Stimulated activated CD4-positive, alpha-beta T cell treated with anti-CD3 and anti-CD28 coated beads, Interleukin-4, amount 100 ng/mL, for 24 hours (primary cell): ENCODE measurements at places on chromosomes 7 and 10.

GRCh38 chr7:417973-418601 is 101.6 kb downstream of the PDGFA start:
- DNase-seq, result no peak

DNA sequence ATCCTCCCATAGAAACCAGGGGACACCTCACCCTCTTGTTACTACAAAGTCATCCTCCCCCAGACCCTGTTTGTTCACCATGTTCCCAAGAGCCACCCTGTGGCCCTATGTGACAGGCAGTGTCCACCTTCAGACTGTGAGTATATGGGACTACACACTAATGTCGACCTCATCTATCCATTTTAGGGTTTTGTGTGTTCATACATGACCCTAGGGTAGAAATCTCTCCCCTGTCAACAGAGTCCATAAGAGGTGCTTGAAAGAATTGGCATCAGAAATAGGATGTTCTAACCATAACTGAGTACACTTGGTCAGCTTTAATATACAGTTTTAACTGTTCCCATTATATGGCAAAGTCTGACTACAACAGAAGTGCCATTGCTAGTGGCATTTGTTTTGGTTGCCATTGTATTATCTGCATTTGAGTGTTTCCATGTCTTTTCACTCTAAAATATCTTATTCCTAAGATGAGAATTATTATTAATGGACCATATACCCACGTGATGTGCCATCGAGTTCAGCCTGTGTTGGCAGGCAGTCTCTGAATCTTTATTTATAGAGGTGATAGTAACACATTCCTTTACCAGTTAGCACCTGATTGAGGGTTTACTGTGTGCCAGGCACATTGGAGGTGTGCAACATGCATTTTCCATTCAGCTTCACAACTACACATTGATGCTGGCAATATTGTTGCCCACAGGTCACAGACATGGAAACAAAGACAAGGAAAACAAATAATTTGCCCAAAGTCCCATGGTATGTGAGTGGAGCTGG is 590.6 kb upstream of the IGFBP3 start:
- DNase-seq, result no peak

DNA sequence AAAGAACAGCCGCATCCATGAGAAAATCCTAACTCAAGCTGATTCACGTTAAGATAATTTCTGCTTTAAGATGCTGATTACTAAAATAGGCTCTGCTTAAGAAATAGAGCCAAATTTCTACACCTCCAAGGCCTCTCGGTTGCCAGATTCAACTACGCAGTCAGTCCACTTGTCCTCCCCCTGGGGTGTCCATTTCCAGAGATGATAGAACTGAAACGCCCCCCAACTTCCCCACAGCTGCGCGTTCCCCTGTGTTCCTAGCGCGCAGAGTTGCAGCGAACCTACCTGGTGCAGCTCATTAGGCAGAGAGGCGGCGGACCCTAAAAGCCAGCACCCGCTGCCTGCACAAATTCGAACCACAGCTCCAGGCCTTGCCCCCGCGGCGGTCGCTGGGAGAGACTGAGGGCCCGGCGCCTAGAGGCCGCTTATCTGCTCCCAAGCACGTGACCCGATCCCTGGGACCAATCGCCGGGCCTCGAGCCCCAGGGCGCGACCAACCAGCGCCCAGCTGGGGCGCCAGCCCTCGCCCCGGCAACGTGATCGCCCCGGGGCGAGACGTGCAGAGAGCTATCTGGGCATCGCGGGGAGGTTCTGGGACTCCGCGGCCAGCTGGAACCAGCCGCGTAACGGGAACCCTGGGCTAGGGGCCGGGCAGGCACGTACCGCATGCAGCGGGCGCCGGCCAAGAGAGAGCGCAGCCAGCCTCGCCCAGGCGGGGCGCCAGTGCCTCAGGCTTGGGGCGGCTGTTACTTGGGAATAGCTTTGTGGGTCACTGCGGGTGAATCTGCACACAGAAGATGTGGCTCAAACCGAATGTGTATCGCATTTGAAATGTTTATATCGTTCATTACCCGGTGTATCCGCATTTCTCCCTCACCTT is at the start of gene PPP1R3C:
TSS of gene PPP1R3C (minus strand) at position 401 of the 880 bp plus-strand sequence. CDS start at position 299, 102 bp downstream.
- peak; percentile 42 for DNase-seq

- no peak for DNase-seq
Measured at GRCh38 chr7:38558761-38559345, 72.3 kb downstream of the AMPH start.

DNA sequence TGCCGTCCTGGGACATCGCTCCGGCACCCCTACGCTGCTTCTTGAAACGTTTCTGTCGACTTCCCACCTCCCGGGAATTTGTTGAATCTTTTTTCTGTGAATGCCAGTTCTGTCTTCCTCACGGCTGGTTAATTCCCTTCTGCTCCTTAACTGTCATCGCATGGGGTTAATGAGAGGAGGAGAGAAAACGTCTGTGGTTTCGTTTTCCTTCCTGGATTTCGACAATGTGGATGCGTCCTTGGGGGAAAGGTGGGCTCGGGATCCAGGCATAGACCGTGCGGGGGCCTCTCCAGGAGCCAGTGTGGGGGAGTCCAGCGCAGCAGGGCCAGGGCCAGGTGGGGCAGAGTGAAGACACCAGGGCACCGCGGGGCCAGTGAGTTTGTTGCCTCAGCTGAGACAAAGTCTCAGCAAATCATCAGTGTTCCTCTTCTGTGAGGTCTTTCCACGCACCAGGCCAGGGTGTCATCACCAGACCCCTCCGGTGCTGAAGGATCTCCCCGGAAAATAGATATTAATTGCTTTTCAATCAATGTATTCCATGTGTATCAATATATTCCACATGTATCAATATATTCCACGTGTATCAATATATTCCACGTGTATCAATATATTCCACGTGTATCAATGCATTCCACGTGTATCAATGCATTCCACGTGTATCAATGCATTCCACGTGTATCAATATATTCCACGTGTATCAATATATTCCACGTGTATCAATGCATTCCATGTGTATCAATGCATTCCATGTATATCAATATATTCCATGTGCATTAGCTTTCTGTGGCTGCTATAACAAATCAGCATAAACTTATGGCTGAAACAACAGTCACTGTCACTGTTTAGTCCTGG is 33.7 kb upstream of the CFAP46 start:
- no peak for DNase-seq

DNA sequence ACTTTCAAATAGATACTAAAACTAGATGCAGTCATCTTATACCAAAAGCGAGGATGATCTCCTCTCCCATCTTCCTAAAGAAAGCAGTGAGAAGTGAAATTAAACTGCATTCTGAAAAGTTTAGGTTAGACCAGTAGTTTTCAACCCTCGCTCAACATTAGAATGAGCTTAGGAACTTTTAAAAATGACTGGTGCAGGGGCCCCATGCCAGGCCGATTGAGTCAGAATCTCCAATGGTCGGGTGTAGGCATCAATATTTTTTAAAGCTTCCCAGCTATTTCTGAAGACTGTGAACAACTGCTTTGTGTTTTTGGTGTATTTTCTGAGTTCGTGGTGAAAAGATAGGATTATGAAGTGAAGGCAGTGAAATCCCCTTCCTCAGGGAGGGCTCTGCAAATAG is 146.0 kb downstream of the VTI1A start:
- DNase-seq, result no peak

GRCh38 chr7:12961910-12962480 is 274.6 kb downstream of the ARL4A start:
- no peak for DNase-seq

- DNase-seq, result no peak
Measured at GRCh38 chr7:83427884-83428283, 221.1 kb downstream of the SEMA3E start.

DNA sequence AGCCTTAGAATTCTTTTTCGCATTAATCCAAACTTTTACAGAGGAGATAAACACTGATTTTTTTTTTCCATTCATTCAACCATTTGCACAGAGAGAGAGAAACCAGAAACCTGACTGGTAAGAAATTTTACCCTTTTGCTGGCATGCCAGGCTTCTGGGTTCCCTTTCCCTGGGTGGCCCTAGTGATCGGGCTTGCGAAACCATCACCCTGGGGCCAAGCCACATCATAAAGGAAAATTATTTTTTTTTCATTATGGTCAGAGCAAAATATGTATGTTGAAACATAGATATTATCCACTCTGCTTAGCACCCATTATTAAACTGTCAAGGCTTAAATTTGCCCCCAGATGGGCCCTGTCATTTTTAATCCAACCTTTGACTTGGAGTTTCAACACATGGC is 55.4 kb upstream of the INHBA start:
- DNase-seq, result no peak

- DNase-seq, result no peak
Measured at GRCh38 chr7:80760292-80760691, 121.8 kb downstream of the CD36 start.

GRCh38 chr10:62433181-62433692 is 59.1 kb downstream of the ZNF365 start:
- peak; percentile 81 for DNase-seq

GRCh38 chr10:79396520-79396919 is 48.9 kb downstream of the ZCCHC24 start:
- no peak for DNase-seq

- DNase-seq, result no peak
Measured at GRCh38 chr10:48684792-48685623, at the start of gene WDFY4. Gene WDFY4, plus strand, starts transcription at chr10:48684873. Its CDS starts 24,860 bp downstream, at chr10:48709733.

DNA sequence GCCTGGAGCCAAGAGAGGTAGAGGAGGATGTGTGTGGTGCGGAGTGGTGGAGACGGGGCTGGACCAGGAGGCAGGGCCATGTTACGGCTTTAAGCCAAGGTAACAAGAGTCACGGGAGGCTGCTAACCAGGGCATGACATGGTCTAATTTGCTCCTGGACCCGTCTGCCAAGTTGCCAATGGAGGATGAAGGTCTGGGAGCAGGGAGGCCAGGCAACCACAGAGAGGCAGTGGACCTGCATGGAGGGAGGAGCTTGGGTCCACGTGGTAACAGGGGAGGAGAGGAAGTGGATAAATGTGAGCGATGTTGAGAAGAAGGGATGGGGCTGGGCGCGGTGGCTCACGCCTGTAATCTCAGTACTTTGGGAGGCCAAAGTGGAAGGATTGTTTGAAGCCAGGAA is 31.0 kb downstream of the SRRM3 start:
- no peak for DNase-seq

DNA sequence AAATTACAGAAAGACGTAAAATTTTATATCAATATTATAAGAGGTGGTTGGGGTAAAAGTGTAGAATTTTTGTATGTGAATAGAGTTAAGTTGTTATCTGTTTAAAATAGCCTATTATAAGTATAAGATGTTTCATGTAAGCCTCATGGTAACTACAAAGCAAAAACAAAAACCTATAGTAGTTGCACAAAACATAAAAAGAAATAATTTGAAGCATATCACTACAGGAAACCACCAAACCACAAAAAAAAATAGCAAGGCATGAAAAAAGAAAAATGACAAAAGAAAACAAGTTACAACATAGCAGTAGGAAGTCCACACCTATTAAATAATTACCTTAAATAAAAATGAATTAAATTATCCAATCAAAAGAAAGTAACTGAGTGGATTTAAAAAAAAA is 12.4 kb upstream of the GSTK1 start:
- no peak for DNase-seq

GRCh38 chr10:29181936-29182335 is 106.9 kb upstream of the LYZL1 start:
- DNase-seq, result no peak

DNA sequence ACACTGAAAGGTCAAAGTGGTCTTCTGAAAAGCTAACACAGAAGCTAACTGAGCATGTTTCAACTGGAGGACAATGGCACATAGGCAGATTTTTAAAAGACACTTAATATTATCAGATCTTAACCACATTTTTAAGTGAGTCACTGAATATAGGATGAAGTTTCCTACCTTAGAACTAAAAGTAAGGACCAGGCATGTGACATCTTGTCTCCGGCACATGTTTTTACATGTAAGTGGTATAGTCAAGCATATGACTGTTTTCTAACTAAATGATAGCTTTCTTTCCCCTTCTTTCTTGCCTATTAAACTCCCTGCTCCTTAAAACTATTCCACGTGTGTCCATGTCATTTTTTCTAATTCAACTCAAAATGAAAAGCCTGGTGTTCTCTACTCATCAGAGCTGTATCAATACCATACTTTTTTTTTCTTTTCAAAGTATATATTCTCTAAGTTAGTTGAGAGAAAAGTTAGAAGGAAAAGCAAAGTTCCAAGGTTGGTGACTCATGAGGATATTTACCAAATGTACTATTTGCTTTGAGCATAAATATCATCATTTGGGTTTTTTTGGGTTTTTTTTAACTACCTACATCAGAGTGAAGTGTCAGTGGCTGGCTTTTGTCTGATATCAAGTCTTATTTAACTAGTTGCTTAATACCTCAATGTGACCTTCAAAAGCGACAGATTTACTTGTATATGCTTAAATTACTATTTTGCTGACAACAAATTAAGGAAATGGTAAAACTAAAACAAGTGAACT is 127.5 kb downstream of the CRPPA start:
- no peak for DNase-seq

DNA sequence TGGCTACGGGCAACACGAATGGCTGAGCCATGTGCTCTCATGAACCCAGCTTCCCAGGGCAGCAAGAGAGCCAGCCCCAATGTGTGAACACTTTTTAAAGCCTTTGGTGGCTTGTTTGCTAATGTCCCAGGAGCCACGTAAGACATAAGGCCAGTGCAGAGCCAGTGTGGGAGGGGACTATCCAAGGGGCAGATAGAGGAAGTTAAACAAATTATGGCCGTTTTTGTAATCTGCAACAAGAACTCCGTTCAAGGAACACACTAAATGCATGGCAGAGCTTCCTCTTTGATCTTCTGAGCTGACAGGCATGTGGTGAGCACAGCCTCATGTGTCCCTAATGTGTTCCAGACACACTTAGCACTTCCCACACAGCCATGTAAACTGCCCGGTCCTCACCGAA is 133.3 kb downstream of the TEX36 start:
- no peak for DNase-seq

- no peak for DNase-seq
Measured at GRCh38 chr7:2800931-2801688, 43.0 kb downstream of the GNA12 start.

DNA sequence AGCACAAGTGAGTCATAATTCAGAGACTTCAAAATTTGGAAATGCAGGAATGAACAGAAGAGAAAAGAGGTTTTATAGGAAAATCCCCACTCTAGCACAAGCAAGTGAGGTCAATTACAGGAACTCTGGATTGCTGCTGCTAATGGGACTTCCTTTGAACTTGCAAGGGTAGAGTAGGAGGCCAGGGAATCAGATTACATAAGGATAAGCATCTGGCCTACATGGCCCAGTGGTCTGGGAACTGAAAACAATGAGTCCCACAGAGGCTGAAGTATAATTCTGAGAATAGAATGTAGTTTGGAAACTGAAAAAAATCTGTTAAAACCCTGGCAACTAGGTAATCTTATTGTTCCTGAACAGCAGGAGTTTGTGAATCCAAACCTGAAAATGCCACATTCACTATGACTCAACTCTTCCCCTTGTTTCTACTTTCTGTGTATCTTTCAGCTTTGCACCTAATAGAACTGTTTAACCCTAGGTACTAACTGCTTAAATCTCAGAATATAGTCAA is 66.5 kb downstream of the CTNNA3 start:
- DNase-seq, result no peak

- no peak for DNase-seq
Measured at GRCh38 chr10:82282782-82283456, 407.9 kb downstream of the NRG3 start.

GRCh38 chr10:44310762-44311562 is 73.9 kb downstream of the CXCL12 start:
- DNase-seq, result peak; percentile 54
